ENCODE measurements at places on chromosomes 11 and 22. TPM values are rescaled to one million over a fixed set of nuclear protein-coding genes. Genes with fewer than 3 reads are reported as not detected.

GRCh38 chr22:27799827-27800249 lies 1.7 kb downstream of the MN1 start:
- peaks cover 21% of the 10 kb centered on the region for H3K27me3 ChIP-seq
- H3K4me3 ChIP-seq: peak overlapping the region; percentile 85
- peaks cover 46% of the 10 kb centered on the region for H3K4me1 ChIP-seq
- DNase-seq: no peak
- H3K27ac ChIP-seq: no peak overlapping the region

GRCh38 chr22:22810471-22810870 lies 77.1 kb upstream of the IGLL5 start:
- no peak overlapping the region for H3K27ac ChIP-seq
- H3K4me3 ChIP-seq: no peak overlapping the region
- H3K4me1 ChIP-seq: no peaks in the 10 kb centered on the region
- peaks cover 13% of the 10 kb centered on the region for H3K27me3 ChIP-seq

DNA sequence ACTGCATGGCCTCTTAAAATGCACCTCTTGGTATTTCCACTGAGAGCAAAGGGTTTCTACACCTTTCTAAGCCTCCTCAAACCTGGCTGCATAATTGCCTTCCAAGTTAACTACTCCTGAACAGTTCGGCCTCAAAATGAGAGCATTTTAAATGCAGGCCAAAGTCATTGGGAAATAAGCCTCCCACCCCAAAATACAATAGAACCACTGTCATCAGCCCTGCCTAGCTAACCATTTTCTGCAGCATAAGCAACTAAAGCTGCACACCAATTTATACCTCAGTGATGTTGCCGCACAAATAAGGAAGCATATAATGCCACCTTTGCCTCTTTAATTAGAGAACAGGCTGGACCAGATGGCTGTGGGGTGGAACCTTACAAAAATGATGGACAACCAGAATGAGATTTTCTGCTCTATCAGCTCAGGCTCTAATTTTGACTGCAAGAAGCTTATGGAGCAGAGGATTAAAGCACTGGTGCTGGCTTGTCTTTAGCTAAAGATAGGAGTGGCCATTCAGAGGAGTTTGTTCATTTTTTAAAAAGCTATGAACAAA lies 4.3 kb downstream of the TOB2 start:
- H3K36me3 ChIP-seq: peaks cover 15% of the 10 kb centered on the region
- peaks cover 38% of the 10 kb centered on the region for H3K4me1 ChIP-seq
- no peaks in the 10 kb centered on the region for H3K27me3 ChIP-seq
- peak overlapping the region; percentile 98 for H3K27ac ChIP-seq
- DNase-seq: no peak

GRCh38 chr11:46265764-46266163 lies 11.7 kb upstream of the CREB3L1 start:
- no peak overlapping the region for H3K27ac ChIP-seq
- H3K27me3 ChIP-seq: no peaks in the 10 kb centered on the region
- DNase-seq: no peak

- H3K27me3 ChIP-seq: no peaks in the 10 kb centered on the region
- no peak for DNase-seq
- H3K4me1 ChIP-seq: peaks cover 40% of the 10 kb centered on the region
- no peaks in the 10 kb centered on the region for H3K36me3 ChIP-seq
- H3K27ac ChIP-seq: no peak overlapping the region
Measured at GRCh38 chr22:23774922-23775436, 2.3 kb downstream of the MMP11 start.

DNA sequence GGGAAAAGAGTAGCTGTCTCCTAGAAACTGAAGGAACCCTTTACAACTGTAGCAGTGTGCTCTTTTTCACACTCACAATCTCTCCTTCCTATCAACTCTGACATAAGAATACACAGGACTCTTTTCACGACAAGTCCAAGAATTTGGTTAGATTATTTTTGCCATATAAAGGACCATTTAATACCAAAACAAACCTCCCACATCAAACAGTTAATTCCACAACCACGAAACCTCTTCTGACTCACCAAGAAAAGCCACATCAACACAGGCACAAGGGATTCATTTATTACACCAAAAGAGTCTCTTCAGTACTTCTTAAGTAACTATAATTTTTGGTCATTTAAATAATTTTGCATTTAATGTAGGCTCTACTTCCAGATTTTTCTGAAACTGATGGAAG lies 222.6 kb upstream of the PITPNB start:
- H3K4me3 ChIP-seq: no peak overlapping the region
- no peak for DNase-seq
- peaks cover 24% of the 10 kb centered on the region for H3K4me1 ChIP-seq

- no peak for DNase-seq
- H3K4me1 ChIP-seq: no peaks in the 10 kb centered on the region
- no peaks in the 10 kb centered on the region for H3K27me3 ChIP-seq
- no peak overlapping the region for H3K4me3 ChIP-seq
- no peak overlapping the region for H3K27ac ChIP-seq
Measured at GRCh38 chr11:129063118-129063517, 120.4 kb upstream of the TP53AIP1 start.

DNA sequence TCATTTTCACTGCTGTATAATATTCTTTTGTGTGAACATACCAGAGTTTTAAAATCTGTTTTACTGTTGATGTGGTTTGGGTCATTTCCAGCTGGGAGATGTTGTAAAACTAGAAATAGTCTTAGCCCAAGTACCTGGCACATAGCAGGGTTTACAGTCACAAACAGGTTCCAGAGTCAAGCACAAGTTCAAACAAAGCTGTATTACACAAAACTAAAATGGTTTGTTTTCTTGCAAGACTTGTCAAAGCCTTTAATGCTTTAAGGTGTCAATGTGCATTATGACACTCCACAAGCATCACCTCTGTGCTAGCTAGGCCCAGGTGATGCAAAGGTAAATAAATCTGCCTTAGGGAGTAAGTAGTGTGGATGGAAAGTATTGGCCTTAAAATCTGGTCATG lies 379.1 kb downstream of the MN1 start:
- H3K27ac ChIP-seq: no peak overlapping the region
- no peaks in the 10 kb centered on the region for H3K36me3 ChIP-seq
- peaks cover 15% of the 10 kb centered on the region for H3K4me1 ChIP-seq

GRCh38 chr11:129278586-129279319 lies 86.6 kb upstream of the ARHGAP32 start:
- DNase-seq: no peak
- no peaks in the 10 kb centered on the region for H3K27me3 ChIP-seq
- no peaks in the 10 kb centered on the region for H3K36me3 ChIP-seq
- peaks cover 53% of the 10 kb centered on the region for H3K4me1 ChIP-seq
- peak overlapping the region; percentile 74 for H3K4me3 ChIP-seq

DNA sequence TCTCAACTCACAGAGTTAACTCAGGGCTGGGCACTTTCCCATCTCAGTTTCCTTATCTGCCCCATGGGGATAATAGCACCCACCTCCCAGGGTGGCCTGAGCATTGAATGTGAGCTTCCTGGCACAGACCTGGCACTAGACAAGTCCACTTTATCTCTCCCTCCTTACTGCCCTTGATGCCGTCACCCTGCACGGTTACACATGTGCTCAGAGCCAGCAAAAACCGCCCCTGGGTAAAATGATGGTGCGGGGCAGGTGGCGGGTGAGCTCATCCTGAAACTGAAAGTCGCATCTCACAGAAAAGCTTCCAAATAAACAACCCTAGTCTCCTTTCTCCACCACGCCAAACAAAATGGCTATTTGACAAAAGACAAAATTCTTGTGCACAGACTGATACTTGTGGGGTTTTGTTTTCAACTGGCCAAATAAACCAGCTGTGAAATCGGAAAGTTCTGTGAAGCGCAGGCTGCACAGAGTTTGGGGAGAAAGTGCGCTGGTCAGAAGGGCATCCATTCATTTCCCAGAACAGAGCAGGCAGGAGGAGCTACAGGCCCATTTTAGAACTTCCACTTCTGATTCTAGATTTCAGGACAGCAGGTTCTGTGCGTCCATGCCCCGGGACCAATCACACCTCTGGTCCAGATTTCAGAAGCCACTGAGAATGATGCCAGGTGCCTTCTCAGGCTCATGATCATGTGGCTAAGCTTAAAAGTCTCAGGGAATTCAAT lies 138.1 kb downstream of the SHANK2 start:
- H3K4me3 ChIP-seq: no peak overlapping the region
- H3K27me3 ChIP-seq: peaks cover 43% of the 10 kb centered on the region
- no peaks in the 10 kb centered on the region for H3K36me3 ChIP-seq
- H3K27ac ChIP-seq: no peak overlapping the region
- no peaks in the 10 kb centered on the region for H3K4me1 ChIP-seq

DNA sequence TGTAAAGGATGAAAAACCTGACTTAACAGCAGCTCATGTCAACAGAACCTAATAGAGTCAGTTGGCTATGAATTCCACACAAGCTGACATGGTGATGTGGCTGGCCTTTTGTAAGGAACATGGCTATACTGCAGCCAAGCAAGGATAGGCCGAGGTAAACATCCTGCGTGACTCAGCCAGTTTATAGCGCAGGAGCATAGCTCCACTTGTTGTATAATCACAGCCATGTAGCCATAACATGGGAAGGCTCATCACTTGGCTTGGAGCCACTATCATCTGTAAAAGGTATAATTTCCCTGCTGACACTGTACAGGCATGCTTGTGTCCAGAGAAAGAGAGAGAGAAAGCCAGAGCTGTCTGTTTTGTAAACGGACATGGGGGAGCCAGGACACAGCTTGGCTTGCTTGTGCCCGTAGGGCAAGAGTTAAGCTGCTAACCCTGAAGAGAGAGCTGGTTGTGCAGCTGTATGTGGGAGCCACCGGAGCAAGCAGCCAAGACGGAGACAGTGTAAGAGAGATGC lies 104.4 kb upstream of the PLET1 start:
- H3K36me3 ChIP-seq: no peaks in the 10 kb centered on the region
- no peak overlapping the region for H3K4me3 ChIP-seq
- H3K4me1 ChIP-seq: no peaks in the 10 kb centered on the region
- H3K27ac ChIP-seq: no peak overlapping the region
- H3K27me3 ChIP-seq: no peaks in the 10 kb centered on the region

NFAM1 gene
- total RNA-seq: 0.70 TPM

ACR gene
- total RNA-seq: not detected

RGL4 gene
- total RNA-seq: not detected
